ENCODE measurements at places on chromosomes 7 and 10.

DNA sequence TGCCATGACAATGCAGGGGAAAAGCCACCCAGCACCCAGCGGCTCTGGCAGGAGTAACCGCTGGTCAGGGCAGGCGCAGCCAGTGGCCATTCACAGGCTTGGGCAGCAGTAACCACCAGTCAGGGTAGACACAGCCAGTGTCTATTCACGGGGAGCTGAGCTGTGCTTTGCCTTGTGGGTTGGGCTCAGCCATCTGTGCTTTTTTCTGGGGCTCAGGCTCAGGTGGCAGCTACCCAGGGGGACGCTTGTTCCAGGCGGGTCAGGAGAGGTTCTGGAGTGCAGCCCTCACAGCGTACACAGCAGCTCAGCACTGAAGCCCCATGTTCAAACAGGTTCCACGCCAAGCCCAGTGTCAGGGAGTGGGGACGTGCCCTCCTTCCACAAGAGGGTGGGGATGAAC is 28.5 kb downstream of the FOXL3 start:
- no peak for DNase-seq

DNA sequence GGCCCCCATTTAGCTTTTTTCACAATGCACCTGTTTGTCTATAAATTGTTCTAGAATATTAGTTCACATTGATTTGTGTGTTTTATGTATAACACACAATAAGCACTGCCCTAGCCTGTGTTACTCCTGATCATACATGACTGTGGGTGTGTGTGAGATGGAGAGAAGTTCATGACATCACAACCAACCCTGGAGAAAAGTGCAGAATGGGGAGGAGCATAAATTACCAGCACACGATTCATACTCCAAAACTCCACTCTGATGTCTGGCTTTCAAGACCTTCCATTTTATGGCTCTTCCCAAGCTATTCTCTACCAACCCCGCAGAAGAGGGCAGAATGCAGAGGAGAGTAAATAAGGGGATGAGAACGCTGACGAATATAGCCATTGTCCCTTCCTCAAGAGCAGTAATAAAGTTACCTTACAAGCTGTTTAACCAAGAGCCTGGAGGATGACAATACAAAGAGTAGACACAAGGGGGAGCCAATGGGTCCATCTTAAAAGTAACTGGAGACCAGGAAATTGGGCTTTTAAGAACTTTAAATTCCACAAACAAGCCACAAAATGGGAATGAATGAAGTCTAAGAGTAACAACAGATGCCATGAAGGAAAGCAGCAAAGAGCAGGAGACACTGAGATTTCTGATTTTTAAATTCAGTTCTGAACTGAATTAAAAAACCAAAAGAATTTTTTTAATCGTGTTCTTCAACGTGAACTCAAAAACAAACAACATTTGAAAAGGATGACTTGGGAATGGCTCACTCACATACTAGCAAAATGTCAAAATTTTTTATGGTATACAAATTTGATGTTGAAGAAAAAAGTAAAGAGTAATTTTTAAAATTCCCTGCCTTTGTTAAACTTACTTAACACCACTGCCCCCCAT is 159.6 kb downstream of the PARD3 start:
- DNase-seq = peak; percentile 55

- peak; percentile 22 for DNase-seq
These were observed 24.4 kb upstream of the ASAH2 start for GRCh38 chr10:50275650-50276235.

GRCh38 chr7:152462995-152463708 is 27.3 kb upstream of the KMT2C start:
- DNase-seq = no peak

DNA sequence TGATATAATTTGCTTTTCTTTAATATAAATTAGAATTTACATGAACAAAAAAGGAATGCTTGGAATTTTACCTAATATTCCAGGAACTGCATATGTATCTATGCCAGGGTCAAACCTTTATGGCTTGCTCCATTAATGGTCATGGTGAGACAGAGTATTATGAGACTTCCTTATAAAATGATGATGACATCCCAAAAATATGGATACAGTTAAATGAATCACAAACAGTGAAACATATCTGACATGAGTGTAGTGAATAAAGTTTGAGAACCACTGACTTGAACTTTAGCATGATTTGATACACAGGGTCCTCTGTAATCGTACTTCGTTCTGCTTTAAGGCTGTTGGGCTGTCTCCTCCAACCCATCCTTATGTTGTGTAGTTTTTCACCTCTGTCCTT is 51.8 kb downstream of the MARCHF5 start:
- peak; percentile 71 for DNase-seq

- no peak for DNase-seq
These were observed 121.7 kb downstream of the MLLT10 start for GRCh38 chr10:21655687-21656086.

DNA sequence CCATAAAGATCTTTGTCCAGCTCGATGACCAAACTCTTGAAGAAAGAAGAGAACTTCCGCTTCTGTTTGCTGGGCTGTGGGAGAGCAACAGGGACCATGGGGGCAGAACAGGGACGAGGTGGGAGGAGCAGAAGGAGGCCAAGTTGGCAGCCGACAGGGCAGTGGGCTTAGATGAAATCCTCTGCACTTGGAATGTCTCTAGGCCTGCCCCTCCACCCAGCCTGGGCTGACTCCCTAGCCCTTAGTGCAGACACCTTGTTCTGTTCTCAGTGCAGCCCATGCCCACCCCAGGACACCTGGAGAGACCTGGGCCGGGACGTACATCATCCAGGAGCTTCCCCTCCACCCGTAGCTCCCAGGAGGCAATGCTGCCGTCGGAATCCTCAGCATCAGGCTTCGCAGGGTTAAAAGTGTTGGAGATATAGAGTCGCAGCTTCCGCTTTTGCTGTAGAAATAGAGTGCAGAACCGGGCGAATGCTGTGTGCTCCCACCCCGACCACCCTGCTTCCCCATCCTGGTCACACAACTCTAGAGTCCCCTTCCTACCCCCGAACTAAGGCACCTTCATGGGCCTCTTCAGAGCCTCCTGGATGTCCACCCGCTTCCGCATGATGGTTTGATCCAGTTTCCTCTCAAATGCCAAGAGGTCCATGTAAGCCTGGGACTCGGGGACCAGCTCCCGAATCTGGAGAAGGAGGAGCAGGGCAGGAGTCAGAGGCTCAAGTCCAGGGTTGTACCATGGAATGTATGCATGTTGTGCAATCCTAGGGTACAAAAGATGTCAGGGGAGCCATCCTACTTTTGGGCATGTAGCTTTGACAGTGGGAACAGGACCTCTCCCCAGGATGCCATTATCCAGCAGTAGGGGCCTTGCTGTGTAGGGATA is 6.1 kb downstream of the SMARCD3 start:
- no peak for DNase-seq

DNA sequence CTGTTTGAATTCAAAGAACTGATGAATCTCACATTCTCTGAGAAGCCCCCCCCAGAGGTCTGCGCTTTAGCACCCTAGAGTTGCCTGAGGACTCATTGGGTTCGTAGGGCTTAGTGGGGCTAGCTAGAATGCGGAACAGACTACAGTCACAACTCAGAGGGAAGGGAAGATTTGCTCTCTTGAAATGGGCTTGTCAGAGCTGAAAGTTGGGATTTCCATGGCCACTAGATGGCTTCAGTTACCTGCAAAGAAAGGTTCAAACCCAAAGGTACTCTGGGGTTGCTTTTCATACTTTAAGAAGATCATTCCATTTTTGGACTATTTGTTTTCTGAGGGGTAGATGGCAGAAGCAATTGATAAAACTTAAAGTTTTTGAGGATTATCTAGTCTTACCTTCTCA is 205.0 kb downstream of the BBS9 start:
- peak; percentile 3 for DNase-seq

- no peak for DNase-seq
These were observed 24.1 kb downstream of the ZNF92 start for GRCh38 chr7:65397730-65398142.

DNA sequence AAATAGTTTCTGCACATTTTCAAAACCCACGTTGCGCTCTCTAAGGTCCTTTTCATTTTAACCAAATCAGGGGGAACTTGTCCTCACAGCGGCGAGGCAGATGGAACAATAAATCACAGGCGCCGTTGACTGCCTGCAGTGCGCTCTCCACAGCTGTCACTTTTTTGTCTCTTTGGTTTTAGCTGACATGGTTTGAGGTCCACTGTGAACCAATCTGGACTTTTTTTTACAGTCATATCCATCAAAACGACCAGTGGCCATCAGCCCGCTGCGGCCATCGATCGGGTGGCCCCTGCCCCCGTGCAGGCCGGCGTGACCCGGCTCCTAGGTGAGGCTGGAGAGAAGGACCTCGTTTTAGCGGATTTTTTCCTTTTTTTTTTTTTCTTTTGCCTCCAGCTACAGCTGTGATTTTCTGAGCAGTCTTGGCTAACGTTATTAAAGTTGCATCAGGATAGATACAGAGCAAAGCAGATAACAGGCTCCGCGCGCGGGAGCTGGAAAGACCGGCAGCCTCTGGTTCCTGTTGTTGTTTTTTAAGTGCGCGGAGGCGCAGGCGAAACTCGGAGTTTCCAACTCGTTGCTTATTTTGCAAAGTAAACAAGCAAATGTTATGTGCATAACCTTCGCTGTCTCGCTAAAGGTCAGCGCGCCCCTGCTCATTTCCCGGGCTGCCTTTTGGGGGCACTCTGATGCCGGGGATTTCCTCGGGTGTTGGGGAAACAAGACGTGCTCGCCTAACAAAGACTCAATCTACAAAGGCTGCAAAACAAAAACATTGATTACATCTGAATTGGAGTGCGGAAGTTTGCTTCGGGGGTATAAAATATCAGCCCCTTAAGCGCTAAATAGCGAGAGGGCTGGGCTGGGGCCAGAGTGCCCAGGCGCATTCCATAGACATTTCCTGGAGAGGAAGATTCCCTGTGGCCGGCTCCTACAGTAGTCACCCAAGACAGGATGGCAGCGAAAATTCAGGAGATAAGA is 414.8 kb upstream of the MKI67 start:
- DNase-seq = no peak

DNA sequence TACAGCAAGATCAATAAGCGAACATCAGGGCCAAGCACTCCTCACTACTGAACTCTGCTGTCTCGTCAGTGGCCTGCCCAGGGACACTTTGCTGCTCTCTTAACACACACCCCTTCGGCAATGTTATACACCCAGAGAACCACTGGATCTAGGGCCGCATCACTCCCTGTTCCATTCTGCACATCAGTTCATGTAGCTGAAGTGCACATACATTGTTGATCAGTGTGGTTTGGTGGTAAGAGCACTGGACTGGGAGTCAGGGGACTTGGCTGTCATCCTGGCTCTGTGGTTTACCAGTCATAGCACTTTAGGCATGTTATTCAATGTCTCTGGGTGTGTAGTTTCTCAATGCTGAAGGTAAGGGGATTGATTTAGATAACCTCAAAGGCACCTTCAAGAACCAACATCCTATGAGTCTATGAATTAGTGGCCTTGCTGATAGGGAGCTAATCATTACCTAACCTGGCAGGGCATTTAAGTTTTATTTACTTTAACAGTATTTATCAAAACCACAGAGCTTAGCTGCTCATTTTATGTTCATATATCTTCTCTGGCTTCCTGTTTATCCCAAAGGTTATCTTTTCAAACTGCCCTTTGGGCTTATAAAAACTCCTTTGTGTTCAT is 24.8 kb downstream of the DUSP5 start:
- no peak for DNase-seq

DNA sequence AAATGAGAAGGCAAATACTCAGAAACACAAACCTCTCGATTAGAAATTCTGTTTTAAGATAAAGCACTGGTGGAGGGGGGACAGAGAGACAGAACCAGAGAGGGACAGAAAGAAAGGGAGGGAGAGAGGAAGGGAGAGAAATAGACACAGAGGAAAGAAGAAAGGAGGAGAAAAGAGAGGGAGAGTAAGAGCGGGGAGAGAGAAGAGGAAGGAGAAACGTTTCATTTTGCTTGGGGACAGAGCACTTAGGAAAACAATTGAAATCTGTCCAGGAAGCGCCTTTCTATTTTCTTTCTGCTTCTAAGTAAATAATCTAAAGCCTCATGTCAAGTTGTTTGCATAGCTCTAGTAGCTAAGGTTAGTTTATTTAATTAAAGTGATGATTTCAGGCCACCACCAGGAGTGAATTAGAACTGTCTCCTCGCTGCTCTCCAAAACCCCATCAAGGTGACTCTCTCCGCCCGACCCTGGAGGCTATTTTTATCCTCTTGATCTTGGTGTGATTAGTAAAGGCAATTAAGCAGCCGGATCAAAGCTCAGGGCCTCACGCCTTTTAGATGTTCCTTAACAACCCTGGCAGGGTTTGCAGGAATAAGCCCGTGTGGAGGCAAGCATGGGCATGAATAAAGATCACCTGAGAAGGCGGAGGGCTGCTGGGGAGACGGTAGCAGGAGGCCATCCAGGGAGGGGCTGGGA is 73.4 kb upstream of the INSIG1 start:
- DNase-seq = no peak

DNA sequence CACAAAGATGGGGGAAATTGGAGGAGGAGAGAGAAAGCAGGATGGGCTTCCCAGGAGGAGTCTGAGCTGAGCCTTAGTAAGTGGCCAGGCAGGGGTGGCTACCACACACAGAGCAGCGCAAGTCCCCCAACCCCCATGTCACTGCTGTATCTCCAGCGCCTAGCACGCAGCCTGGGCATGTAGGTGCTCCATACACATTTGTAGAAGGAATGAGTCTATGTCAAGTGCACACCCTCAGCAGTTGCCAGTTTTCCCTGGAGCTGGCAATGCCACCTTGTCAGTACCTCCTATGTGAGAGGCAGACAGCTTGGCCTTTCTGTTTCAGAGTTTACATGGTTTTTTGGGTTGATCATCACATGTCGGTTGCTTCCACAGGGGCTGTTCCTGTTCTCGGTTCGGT is 116.1 kb downstream of the CLEC2L start:
- no peak for DNase-seq

DNA sequence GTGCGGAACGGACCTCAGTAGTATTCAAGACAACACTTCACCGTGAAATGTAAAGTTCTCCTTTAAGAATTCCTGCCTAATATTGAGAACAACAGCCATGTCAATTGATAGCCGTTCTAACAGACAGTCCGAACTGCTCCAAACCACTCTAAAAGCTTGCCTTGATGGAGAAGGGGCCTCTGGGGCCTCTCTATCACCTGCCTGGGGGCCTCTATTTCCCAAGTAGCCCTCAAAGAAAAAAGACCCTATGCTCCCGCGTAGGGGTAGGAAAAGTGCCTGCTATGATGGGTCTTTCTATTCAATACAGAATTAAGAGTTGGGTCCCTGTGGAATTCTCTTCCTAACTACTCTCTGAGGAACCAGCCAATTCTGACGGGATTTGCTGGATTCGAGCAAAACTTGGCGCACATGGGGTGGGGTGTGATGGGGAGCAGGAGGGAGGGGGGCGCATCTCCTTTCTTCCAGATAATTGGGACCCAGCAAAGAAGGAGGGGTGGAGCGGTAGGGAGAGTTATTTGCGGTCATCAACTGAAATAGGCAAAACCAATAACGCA is 8.3 kb upstream of the DLX6 start:
- DNase-seq = no peak

DNA sequence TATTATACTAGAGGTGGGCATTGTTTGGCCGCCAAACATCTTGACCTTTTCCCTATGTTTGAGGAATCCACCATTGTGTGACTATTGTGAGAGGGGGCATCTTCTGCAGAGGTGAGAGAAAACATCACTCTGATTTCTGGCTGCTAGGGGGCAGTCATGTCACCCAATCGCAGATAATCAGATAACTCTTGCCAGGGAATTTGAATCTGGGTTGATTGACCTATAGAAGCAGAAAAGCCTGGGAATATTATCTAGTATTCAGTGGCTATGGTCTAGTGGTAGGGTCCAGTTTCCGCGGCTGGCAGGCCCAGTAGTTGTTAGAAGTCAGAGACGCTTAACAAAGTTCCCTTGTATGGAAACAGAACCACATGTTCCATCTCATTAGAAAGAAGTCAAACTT is 808.5 kb downstream of the PHTF2 start:
- DNase-seq = peak; percentile 32

All from HCEC 1CT (cell line).